ENCODE measurements at places on chromosomes 1 and 21.
A peak's percentile ranks its signal among the peaks of the same experiment; 100 is the strongest.

DNA sequence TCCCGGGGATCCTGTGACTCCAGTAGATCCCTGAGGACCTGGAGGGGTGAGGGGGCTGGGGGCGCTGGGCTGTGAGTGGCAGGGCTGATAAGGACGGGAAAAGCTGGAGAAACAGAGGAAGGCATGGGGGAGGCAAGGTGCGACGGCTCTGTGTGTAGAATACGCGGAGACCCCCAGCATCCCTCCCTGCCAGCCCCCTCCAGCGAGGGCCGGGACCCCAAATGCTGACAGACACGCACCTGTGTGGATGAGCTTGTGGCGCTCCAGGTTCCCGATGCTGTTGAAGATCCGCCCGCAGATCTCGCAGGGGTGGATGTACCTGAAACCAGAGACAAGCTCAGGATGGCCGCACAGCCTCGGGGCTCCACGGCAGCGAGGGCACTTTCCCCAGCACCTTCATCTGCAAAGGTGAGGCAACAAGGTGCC, 53.0 kb upstream of the RIPK4 start:
- no peak for DNase-seq

DNA sequence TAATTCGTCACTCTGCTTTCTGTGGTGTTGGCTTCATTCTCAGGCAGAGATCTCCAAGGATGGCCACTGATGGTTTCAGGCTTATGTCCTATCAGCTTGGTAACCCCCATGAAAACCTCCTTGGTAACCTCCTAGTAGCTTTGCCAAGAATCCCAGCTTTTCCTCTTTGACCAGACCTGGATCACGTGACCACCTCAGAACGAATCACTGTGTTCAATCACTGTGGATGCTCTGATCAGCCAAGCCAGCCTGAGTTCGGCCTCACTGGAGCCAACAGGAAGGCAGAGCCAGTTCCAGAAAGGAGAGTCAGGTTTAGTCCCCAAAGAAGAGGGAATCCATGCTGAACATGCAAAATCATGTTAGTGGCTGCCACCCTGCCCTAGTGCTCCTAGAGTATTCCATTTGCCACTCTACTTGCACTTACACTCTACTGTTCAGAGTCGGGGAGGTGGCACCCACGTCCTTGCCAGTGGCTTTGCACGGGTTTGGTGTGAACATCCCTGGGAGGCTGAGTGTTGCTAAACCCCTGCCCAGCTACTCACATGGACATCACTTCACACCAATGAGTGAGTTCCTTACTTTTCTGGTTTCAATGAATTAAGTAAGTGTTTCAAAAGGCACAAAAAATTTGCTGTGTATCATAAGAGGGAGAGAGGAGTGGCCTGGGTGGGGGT, 33.5 kb upstream of the SSBP3 start:
- no peak for DNase-seq

- DNase-seq, result no peak
These were observed 90.1 kb upstream of the RAVER2 start for GRCh38 chr1:64654519-64655341.

- peak; percentile 89 for DNase-seq
These were observed 253.1 kb upstream of the IRF2BP2 start for GRCh38 chr1:234862944-234863515.

DNA sequence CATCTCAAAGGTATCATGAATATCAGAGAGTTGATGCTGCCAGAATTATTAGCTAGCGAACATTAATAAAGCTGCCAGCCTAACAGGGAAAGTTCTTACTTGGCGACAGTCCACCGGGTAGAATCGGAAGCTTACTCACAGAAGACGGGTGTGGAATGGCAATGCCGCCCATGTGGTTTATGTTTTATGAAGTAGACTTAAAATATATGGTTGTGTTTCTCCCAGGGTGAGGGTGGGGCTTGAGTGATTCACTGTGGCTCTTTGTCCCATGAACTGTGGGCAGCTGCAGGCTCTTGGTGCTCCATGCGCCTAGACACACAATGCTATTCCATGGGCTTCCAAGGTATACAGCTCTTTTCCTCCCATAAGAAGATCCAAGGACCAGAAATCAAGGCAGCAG, 162.7 kb downstream of the PIGK start:
- DNase-seq, result no peak

GRCh38 chr1:101485712-101486111, 248.9 kb downstream of the S1PR1 start:
- DNase-seq, result no peak

DNA sequence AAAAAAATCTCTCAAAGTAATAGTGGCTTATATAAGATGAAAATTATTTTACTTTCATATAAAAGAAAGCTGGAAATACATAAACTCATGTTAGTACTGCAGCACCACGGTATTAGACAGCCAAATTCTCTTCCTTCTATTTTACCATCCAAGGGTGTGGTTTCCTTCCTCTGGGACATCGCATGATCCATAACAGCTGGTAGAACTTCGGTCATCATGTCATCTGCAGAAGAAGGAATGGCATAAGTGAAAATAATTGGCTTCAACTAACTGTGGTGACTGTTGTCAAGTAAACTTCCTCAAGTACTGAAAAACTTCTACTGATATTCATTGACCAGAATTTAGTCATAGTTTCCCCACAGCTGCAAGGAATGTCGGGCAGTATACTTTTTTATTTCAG, 28.3 kb upstream of the IFI44L start:
- DNase-seq, result no peak

DNA sequence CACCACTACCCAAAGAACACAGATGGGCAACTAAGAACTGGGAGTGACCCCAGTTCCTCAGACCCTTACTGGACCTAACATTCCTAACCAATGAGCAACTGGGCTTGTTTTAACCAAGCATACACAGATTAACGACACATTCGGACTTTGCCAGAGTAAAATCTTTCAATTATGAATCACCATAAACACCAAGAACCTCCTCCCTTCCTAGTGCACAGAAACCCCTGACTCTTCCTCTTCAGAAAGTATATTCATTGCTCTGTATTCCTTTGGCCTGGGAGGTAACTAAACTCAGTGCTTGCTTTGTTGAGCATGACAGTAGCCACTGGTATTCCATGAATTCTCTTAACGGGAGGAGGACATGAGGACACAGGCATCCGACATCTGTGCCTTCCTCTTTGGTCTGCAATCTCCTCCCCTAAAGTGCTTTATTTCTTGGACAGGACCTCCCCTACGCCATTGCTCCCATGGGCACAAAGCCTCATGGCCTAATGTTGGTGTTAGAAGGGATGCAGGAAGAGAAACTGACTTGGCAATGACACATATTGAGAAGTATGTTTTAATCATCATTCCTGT, 42.7 kb downstream of the SEC16B start:
- DNase-seq, result no peak

GRCh38 chr1:6785318-6785727, at the start of gene CAMTA1:
TSS of gene CAMTA1 (plus strand) at chr1:6785454. CDS start at chr1:6785531, 77 bp downstream.
- no peak for DNase-seq

DNA sequence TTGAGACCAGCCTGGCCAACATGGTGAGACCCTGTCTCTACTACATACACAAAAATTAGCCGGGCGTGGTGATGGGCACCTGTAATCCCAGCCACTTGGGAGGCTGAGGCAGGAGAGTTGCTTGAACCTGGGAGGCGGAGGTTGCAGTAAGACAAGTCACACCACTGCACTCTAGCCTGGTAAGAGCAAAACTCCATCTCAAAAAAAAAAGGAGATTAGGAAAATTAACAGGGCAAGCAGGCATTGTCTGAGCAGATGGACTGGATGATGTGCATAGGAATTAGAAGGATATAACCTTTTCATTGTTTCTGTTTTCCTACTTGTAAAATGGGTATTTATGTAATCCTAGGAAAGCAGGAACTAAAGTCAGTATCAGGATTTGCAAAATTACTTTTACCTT, 15.6 kb downstream of the TARDBP start:
- DNase-seq, result no peak

DNA sequence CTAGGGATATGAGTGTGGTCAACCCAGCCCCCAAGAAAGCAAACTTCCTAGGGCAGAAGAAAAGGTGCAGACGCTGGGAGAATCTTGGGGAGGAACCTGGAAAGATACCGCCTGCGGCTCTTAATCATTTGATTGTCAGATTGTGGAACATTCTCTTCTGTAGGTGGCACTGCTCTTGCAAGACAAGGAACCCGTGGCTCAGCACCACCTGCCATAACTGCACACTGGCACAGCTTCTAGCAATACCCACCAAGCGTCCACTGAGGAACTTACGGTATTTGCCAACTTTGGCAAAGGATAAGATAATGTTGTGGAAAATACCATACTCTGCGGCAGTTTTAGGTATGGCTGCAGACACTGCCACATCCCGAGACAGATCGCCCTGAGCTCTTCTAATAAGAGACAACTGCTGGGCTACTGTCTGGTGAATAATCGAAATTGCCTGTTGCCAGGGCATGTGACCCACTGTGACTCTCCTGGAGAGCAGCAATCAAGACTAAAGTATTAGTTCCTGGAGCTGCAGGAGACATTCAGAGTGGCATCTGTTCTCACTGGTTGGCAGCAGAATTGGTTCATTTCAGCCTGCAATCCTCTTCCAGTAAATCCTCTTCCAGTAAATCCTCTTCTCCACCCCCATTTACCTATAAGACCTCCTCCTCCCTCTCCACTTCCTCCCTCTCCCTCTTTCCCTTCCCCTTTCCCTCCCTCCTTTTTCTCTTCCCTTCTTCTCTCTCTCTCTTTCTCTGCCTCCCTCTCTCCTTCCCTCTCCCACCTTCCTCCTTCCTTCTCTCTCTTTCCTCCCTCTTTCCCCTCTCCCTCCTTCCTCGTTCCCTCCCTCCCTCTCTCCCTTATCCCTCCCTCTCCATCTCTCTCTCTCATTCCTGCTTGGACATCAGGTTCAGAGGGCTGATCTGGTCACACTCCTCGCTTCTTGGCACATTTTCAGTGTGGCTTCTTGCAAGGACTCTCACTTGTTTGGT, 49.7 kb upstream of the B3GALT5 start:
- no peak for DNase-seq

DNA sequence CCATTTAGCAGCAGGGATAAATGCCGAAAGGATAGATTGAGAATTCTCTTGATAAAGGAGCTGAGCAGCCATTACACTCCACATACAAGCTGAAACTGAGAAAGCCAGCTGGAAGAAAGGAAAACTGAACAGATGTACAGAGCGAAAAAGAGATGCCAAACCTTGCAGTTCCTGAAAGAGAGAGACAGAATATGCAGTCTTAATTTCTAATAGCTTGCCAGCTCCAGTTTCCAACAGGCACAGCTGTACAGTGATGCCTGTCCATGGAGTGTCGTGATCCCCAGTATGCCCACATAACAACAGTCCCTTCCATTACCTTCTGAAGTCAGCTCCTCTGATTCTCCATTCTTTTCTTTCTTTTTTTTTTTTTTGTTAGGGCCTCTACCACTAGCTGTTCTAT, 22.7 kb downstream of the ABL2 start:
- no peak for DNase-seq

DNA sequence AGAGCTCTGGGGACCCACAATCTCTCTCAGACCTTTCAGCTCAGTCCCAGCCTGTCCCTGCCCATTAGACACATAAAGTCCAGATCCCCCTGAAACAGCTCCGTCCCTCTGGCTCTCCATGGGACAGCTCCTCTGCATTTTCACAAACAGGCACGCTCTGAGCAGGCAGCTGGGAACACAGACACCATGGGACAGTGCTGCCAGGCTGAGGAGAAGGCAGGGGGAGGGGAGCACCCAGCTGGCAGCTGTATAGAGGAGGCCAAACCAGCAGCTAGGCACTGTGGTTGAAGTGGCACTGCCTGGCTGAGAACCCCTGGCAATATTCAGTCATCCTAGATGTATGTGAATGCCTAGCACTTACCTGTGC, 2.0 kb downstream of the TMEM63A start:
- no peak for DNase-seq

DNA sequence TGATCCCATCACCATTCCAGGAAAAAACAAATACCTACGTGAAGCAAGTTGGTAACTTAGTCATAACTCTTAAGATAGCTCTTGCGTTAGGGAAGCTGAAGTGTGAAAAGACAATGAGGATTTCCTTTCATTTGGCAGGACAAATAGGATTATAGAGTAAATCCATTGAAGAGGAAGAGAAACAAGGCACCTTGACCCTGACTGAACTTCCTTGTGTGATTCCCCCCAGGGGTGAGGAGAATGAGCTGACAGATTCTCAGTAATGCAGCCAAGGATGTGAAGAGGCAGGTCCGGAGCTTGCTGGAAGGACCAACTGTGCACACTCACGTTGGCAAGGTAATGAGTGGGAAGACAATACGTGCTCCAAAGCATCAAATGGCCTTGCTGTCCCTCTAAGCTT, 55.0 kb upstream of the HMCN1 start:
- DNase-seq, result no peak

DNA sequence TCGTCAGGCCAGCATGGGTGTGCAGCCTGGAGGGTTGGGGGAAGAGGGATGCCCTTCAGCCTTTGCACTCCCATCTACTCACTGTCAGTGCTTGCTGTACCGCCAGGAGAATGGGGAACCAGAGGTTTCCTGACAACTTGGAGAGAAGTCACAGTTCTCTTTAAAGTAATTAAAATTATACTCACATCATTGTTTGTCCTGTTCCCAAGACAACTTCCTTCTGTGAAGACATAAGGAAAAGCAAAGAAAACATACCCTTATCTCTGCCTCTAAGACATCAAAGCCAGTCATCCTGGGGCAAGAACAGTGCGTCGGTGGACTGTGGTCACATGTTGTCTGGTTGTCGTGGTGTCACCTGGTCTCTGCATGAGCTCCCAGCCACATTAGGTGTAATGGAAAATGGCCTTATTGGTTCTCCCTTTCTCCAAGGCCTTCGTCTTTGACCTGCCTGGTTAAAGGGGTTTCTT, 17.6 kb downstream of the TRAF5 start:
- no peak for DNase-seq

- DNase-seq, result no peak
These were observed 34.6 kb downstream of the GNAT2 start for GRCh38 chr1:109584766-109585165.

GRCh38 chr1:10739589-10739988, 56.9 kb downstream of the CASZ1 start:
- DNase-seq, result no peak

DNA sequence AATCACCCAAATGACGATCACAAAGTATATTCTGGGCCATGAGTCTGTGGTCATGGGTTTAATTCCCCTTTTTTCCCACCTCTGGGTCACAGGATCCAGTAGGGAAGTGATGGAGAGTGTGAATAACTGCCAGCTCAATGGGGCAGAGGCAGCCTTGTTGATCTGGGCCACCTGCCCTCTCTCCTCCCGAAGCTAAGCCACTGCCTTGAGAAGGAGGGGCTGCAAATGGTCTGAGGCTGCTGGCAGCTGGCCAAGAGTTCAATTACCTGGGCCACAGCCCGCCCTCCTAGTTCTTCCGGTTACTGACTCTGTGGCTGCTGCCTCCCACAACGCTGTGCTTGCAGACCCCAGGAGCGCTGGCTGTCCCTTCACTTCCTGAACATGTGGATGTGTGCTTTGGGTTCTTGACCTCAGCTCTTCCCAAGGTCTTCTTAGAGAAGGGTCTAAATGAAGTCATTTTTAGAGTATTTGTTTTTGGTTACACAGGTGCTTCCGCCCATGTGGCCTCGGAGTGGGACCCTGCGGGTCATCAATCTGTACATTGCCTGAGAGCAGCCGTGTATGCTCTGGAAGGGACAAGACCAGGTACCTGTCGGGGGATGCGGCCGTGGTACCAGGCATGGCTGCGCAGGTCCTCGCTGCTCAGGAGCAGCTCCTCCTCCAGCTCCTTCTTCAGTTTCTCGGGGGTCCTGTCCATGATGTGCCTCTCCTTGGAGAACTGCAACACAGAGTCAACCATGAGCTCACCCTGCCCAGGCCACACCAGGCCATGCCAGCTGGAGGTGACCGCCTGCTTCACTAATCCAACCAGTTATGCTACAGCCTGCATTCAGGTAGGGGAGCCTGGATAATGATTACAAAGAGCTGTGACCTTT, 89.7 kb downstream of the BCAR3 start:
- no peak for DNase-seq
